ENCODE measurements at places on chromosomes 4 and X.
A peak's percentile ranks its signal among the peaks of the same experiment; 100 is the strongest.

GRCh38 chr4:83852085-83852451, 316.2 kb downstream of the GPAT3 start:
- peak; percentile 86 for DNase-seq

- peak; percentile 24 for DNase-seq
Observed at GRCh38 chrX:141632124-141632523, 42.6 kb downstream of the SPANXA2 start.

- DNase-seq: peak; percentile 6
Observed at GRCh38 chr4:123365412-123365811, 31.2 kb upstream of the SPRY1 start.

- DNase-seq: no peak
Observed at GRCh38 chrX:31092476-31092875, 20.6 kb upstream of the FTHL17 start.

DNA sequence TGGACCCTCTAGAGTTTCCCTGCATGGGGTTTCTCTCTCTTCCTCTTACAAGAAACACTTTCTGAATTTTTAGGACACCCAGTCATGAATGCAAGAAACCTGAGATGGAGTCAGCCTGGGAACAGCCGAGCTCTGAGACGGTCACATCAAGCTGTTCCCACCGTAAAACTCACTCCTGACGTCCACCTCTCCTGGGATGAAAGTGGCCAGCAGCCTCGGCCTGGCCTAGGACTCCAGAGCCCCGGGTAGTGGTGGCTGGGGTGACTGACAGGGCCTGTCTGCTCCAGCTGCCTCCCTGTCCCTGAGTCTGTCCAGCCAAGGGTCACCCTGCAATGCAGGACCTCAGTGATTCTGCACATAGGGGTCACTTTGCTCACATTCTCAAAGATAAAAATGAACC, 217.8 kb downstream of the SHOX start:
- no peak for DNase-seq

DNA sequence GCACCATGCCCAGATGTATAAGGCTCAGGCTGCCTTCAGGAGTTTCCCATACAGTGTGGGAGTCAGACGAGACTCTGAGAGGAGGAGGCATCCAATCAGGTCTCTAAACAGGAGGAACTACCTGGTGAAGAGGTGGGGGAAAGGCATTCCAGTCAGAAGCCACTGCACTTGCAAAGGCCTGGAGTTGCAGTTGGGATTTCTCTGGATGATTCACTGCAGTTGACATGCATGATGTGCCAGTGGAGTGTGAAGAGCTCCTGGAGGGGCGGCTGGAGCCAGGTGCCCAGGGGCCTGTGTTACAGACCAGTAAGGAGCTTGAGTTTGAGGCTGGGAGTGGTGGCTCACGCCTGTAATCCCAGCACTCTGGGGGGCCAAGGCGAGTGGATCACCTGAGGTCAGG, 339.1 kb downstream of the ARHGAP10 start:
- DNase-seq: no peak

DNA sequence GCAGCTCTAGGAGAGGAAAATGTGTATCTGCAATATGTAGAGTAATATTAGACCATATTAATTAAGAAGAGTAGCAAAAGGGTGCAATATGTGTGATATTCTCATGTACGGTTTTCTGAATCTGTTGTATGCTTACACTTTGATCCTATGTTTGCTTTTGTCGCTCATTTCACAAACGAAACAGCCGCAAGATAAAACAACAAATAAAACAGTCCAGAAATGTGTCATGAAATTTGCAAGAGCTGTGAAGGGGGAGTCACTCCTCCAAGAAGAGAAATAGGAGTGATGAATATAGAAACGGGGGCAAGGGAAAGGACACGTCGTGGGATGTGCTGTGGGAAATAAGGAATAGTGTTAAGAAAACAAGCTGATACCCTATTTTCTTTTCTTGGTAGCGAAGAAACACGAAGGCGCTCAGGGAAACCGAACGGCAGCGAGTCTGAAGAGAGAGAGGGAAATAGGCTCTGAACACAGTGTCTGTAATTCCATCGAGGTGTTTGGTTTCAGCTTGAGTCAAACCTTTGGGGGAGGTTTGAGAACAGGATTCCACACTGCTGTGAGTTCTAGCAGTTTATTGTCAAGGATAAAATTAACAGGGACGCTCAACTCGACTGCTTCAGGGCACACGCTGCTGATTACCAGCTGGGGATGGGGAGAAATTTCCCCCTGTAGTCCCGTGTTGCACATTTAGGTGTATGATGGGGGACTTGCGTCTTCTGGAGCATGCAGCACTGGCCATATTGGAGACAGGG, 595.6 kb upstream of the TENM3 start:
- DNase-seq: peak; percentile 44

- peak; percentile 14 for DNase-seq
Observed at GRCh38 chr4:54683616-54684346, 26.0 kb downstream of the KIT start.

DNA sequence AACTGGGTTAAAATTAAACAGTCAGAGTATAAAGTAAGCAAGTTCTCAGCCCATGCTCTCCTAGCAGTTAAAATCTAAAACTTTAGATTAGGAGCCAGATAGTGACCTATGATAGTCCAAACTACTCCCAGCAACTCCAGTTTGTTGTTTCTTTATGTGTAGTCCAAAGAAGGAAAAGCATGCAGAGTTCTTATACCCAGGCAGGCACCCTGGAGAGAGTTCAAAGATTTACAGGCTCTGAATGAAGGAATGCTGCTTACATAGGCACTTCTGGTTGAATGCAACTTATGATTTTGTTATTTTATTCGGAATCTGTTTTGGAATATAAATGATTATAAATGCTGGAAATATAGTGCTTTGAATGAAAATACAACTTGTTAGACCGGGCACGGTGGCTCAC, 67.2 kb downstream of the GPAT3 start:
- DNase-seq: peak; percentile 9

- DNase-seq: no peak
Observed at GRCh38 chr4:60938621-60939020, 261.5 kb upstream of the ADGRL3 start.
